ENCODE measurements at places on chromosomes 5 and 9. TPM values are rescaled to one million over a fixed set of nuclear protein-coding genes. Genes with fewer than 3 reads are reported as not detected.

The MOB3B gene
- total RNA-seq, result under 0.01 TPM

The SH3PXD2B gene
- total RNA-seq, result 18.5 TPM

DNA sequence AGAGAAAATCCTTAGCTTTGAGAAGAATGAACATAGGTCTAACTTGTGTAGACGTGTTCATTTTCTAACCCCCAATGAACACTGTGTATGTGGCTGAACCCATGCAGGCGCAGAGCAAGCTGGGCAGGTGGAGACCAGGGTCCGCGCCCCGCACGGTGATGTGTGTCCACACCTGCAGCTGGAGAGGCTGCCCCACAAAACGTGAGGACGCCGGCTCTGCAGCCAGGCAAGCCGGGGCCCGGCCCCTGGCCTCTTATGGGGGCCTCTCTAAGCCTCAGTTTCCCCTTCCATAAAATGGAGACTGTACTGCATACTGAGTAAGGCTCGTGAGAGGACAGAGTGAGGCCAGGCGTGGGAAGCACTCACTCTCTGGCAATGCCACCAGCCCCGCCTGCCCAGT lies 124.7 kb upstream of the RAPGEF1 start:
- DNase-seq, result no peak

DNA sequence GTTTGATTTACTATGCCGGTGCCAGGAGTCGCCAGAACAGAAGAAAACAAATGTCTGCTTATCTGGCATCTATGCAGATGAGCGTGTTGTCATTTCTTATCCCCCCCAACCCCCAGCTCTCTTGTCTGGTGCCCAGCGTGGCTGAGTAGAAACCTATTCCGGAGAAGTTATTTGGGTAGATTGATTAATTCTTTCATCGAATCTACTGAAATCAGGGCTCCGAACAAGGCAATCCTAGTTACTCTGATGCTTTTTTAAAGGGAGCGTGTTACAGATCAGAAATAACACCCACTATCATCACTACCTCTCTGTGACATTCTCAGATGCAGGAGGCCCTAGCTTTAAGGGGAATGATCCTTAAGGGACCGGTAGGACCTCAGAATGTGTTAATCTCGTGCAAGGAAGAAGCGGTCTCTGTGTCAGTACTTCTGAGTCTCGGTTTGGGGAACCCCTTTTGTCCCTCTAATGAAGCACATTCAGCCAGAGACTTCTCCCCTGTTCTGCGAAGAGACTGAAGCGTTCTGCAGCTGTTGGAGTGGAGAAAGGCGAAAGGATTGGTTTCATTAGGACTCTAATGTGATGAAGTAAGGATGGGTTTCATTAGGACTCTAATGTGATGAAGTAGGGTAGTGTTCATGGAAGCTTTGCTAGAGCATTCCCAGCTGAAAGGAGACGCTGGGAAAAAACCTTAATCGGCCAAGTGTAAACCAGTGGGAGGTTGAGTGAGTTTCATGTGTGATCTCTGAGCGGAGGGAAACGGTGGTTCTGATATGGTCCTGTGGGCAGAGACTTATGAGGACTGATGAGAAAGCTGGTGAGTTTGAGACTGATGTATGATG lies 1.5 kb downstream of the PIP5K1B start:
- DNase-seq, result no peak

The INSL4 gene
- not detected for total RNA-seq

- peak; percentile 38 for DNase-seq
Observed at GRCh38 chr5:473551-474192, 30.7 kb downstream of the EXOC3 start.

DNA sequence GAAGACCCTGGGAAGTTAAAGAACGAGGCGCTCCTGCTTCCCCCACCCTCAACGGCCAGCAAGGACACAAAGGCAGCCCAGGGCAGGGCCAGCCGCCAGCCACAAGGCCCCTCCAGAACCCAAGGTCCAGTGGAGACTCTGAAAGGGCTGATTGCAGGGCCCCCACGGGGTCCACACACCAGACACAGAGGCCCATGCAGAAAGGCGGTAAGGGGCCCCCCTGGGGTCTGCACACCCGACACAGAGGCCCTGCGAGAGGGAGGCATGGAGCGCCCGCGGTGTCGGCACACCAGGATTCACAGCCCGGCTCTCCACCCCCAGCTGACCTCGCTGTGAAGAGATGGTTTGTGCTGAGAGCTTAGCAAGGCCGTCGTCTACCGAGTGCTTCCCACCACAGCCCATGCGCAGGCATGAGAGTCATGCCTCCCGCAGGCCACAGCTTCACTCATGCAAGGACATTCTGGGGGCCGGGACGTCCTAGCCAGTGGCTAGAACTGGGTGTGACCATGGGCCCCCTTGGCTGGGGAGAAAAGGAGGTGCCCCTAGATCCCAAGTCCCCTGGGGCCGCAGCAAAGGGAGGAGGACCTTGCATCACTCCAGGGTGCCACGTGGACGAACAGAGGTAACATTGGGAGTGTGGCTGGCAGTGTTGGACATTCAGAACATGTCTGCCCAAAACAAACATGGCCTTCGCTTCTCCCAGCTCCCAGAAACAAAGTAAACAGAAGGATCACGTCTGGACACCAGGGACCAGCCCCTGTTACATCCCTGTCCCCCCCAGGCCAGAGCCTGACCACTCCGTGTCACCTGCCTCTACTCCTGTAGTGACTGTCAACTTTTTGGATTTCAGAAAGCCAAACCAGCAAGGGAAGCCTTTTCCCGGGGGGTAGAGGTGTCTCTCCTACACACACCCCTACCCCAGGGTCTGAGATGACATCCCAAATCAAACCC lies 9.8 kb downstream of the BRD3 start:
- DNase-seq, result no peak

GRCh38 chr9:3043369-3043768 lies 199.5 kb upstream of the PUM3 start:
- DNase-seq, result no peak

GRCh38 chr5:141672841-141673813 lies 8.9 kb downstream of the ARAP3 start:
- no peak for DNase-seq

DNA sequence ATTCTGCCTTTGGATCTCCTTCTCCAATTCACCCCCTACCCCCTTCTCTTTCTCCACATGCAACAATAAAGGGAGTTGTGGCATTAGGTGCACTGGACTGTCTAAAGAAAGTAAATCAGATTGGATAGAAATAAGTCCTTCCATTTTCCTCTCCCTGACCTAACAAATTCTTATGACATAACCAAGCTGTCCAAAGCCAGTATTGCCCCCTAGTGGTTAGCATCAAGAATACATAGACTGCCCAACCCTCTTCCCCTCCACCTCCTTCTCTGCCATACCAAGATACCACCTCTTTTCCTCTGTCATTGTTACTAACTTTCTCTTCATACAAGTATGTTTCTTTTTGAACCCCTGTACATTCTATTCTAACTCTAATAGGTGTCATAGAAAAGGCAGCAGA lies 45.7 kb downstream of the PPARGC1B start:
- no peak for DNase-seq

DNA sequence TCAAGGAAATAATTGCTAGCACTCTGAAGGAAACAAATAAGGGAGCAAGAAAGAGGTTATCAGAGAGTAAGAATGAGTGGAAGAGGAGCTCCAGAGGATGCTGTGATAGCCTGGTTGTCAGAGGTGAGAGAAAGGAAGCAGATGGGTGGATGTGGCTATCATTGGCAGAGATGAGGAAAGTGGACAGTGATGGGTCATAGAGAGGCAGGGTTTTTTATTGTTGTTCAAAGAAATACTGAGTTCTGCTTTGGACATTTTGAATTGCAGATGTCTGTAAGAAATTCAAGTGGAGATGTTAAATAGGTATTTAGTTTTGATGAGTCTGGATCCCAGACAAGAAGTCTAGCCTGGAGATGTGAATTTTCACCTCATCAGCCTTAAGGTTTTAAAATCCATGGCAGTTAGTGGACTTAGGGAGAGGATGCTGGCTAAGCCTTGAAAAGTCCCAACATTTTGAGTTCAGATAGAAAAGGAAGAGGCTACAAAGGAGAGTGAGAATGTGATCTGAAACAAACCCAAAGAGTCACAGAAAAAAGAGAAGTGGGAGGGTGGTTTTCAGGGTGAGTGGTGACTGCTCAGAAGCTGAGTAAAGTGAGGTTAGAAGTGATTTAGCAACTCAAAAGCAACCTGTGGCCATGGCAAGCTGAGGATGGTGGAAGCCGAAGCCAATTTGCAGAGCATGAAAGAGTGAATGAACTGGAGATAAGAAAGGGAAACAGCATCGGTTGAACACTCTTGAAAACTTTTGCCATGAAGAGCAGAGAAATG lies 50.4 kb downstream of the PPIC start:
- DNase-seq, result no peak

- DNase-seq, result no peak
Observed at GRCh38 chr9:6186691-6187090, 28.9 kb upstream of the IL33 start.

- no peak for DNase-seq
Observed at GRCh38 chr5:76720988-76721569, 5.2 kb downstream of the F2R start.

DNA sequence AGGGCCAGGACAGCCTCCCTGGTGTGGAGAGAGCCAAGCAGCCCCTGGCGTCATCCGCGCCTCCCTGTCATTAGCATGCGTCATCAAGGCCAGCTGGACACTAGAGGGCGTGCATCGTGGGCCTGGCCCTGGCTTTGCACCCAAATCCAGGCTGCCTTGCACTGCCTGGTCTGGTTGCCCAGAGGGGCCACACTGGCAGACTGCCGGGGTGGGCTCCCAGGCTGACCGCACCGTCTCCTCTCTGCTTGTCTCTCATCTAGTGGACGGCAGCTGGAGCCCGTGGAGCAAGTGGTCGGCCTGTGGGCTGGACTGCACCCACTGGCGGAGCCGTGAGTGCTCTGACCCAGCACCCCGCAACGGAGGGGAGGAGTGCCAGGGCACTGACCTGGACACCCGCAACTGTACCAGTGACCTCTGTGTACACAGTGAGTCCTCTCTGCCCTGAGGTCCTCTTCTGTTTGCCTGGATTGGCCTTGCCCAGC lies 29.0 kb downstream of the HK3 start:
- DNase-seq, result peak; percentile 44

DNA sequence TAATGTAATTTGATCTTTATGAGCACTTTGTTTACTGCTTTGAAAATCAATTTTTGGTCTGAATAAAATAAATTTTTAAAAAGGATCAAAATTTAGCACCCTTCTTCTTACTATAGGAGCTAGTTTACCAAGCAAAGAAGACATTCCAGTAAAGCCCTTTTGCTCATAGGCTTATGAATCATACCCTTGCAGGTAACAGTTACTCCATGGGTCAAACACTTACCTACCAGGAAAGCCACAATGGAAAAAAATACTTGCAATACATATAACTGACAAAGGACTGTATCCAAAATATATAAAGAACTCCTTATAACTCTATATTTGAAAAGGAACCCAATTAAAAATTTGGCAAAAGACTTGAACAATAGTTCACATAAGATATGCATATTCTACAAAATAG lies 66.6 kb downstream of the SHOC1 start:
- DNase-seq, result no peak

GRCh38 chr5:54136516-54137440 lies 173.6 kb downstream of the ARL15 start:
- no peak for DNase-seq

DNA sequence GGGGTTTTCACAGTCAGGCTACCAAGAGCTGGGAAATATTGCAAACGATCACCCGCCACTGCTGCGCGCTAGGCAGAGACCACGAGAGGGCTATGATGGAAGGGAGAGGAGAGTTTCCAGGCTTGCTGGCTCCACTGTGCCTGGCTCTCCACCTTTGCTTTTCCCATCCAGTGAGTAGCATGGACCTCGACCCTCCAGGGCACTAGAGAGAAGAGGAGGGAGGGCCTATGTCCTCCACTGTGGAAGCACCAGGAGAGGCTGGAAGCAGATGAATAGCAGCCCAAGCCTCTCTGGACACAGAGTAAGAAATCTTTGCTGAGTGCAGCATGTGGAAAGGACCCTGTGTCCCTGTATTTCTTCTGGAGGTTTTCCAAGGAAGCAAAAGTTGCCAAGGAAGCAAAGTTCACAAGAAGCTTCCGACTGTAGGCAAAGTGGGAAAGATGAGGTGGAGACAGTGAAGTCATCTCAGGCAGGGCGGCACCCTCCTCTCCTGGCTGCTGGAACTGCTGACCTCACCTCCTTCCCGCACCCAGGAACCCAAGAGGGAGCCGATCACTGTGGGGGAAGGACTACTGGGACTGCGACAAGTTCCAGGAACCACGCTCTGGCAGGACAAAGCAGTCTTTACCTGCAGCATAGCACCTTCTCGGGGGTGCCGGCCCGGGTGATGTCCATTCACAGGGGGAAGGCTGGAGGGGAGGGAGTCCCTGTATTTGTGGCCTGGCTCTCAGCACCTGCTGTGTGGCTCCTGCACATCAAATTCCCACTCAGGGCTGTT lies 79.6 kb downstream of the CSNK1A1 start:
- DNase-seq, result no peak

The FOXI1 gene
- total RNA-seq, result not detected

DNA sequence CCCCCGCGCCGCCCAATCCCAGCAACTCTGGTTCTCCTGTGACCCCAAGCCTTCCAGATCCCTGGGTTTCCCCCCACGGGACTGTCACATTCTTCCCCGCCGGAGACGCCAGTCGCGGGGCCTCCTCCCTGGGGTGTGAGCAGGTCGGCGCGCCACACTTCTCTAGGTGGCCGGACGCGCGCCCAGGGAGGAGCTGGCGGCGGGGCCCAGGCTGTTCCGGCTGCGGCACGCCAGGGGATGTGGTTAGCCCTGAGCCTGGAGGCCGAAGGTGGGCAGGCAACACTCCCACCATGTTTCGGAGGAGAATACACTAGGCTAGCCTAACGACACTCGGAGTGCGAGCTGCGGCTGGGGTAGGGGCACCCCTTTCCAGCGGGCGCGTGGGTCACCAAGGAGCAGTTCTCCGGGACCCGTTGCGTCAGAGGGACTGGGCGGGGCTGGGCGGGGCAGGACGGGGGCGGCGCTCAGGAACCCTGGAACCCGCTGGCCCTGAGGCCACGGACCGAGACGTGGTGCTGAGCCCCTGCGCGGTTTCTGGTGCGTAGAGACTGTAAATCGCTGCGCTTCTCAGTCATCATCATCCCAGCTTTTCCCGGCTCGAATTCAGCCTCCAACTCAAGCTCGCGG lies at the start of gene SLC27A6:
TSS of gene SLC27A6 (plus strand) at position 478 of the 627 bp plus-strand sequence. CDS start 650 bp downstream, outside the sequence.
- DNase-seq, result no peak

The WHRN gene
- 1.7 TPM for total RNA-seq

DNA sequence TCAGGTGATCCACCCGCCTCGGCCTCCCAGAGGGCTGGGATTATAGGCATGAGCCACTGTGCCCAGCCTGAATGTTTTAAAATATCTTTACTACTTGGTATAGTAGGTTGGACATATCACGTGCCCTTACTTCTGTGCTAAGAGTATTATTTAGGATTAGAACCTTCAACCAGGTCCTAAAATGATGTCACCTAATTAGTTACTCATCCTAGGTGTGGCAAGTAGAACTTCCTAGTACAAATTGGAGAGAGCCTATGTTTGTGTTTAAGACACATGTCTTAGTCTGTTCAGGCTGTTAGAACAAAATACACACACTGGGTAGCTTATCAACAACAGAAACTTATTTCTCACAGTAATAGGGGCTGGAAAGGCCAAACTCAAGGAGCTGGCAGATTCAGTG lies 51.5 kb downstream of the ZFAND5 start:
- no peak for DNase-seq

- DNase-seq, result peak; percentile 31
Observed at GRCh38 chr9:15513335-15513734, 2.6 kb upstream of the PSIP1 start.

Measured in RPMI7951 (cell line).